Stimulated activated CD4-positive, alpha-beta T cell treated with anti-CD3 and anti-CD28 coated beads, TNF-alpha, amount 100 ng/mL, for 4 hours (primary cell): ENCODE measurements at places on chromosomes 1 and 21.

- no peak for DNase-seq
These were observed 8.5 kb downstream of the IRF2BP2 start for GRCh38 chr1:234601301-234602017.

GRCh38 chr1:115300087-115300876, 37.8 kb downstream of the NGF start:
- no peak for DNase-seq

GRCh38 chr1:241579434-241579833, 47.3 kb downstream of the KMO start:
- DNase-seq, result no peak

GRCh38 chr1:223815865-223816264, 29.9 kb downstream of the TP53BP2 start:
- DNase-seq, result no peak

- DNase-seq, result no peak
These were observed 63.2 kb downstream of the GNG4 start for GRCh38 chr1:235586413-235586812.

DNA sequence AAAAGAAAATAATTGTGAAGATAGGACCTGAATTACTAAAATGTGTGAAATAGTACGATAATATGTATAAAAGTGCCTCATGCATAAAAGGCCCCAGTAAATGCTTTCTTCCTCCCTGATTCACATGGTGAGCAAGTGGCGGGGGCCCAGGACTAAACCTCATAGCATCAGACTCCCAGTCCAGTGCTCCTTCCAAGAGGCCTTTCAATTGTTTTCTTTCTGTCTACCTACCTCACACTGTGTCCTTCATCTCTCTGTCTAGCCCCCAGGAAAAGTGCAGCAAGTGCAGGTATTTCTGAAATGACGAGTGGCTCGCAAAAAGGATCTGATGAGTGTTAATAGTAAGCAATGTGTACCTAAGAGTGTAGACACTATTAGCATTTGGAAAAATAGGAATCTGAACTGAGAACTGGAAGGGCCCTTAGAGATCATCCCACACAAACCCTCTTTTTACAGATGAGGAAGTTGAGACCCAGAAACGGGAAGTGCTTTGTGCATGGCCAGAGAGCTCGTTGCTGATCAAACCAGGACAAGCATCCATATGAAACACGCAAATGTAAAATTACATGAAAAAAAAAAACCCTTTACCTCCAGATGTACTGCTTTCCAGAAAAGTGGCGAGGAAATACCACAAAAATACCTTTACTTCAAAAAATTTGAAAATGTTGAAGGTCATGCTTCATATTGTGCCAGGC, 118.2 kb upstream of the HOOK1 start:
- DNase-seq, result no peak

GRCh38 chr1:9363061-9363471, 70.4 kb downstream of the SPSB1 start:
- DNase-seq, result no peak
